ENCODE measurements at places on chromosomes 11 and 22.

- peak; percentile 27 for DNase-seq
These were observed 29.4 kb upstream of the SORL1 start for GRCh38 chr11:121422675-121423074.

- DNase-seq: no peak
These were observed 213.9 kb upstream of the UBASH3B start for GRCh38 chr11:122441666-122442035.

- peak; percentile 75 for DNase-seq
These were observed 11.8 kb downstream of the TUB start for GRCh38 chr11:8092587-8093424.

DNA sequence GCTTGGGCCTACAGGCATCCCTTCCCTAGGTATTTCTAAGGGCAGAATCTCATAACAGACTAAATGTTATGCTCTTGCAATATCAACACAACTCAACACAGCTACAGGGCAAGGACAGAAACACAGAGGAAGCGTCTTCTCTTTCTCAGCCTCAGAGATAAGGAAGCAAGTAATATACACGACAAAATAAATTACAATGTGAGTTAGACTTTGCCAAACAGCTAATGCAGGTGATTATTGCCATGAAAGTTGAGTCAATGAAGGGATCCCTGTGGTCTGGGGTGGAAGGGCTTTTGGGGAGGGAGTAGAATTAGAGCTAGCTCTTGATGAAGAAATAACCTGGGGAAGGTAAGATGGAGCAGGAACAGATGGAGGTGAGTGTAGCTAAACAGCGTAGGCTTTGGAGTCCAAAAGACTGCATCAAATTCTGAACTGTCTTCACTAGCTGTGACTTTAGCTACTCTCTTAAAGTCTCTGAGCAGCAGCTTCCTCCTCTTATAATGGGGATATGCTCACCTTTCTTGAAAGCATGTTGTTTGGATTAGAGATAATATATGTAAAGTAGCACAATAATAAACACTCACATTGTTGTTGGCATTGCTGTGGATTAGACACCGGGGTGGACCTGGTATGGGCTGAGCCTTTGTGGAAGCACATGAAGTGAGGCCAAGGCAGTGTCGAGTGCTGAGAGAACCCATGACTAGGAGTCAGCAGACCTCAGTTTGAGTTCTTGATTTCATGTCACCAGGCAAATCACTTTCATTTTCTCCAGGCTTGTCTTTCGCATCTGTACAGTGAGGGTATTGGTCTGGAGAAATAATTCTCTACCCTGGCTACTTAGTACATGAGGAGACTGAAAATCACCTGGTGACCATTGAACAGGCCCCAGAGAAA lies 41.0 kb upstream of the AQP11 start:
- DNase-seq: no peak

GRCh38 chr11:120808616-120809050 lies 215.3 kb upstream of the TBCEL start:
- no peak for DNase-seq

- no peak for DNase-seq
These were observed 52.2 kb downstream of the NUP98 start for GRCh38 chr11:3745161-3745560.

GRCh38 chr11:131498631-131499160 lies 128.3 kb downstream of the NTM start:
- DNase-seq: no peak

GRCh38 chr11:69360606-69361005 lies 66.7 kb downstream of the MYEOV start:
- DNase-seq: no peak

- peak; percentile 64 for DNase-seq
These were observed 8.2 kb upstream of the TBC1D22A start for GRCh38 chr22:46754110-46754799.

DNA sequence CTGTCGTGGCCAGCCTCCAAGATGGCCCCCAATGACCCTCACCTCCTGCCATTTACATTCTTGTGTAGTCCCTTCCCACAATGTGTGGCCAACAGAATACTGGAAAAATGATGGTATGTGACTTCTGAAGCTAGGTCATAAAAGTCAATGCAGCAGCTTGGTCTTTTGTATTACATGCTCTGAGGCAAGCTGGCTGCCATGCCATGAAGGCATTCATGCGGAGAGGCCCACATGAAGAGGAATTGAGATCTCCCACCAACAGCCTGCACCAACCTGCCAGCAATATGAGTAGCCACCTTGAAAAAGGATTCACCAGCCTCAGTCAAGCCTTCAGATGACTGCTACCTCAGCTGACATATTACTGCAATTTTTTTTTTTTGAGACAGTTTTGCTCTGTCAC lies 4.6 kb downstream of the MRTFA start:
- no peak for DNase-seq

DNA sequence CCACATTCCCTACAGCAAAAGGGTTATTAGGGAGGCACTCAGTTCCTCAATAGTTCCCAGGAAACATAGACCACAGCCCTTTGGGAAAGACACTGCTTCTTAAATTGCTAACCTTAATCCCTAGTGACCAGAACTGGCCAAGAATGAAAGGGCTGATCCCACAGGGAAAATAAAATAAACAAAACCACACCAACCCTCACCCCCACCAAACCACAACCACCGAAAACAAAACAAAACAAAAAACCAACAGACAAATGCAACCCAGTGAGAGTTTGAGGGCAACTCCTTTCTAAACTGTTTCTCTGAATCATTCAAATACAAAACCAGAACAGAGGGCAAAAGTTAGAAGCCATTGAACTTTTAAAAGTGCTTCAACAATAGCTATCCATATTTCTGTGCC lies 57.2 kb downstream of the NAV2 start:
- no peak for DNase-seq

DNA sequence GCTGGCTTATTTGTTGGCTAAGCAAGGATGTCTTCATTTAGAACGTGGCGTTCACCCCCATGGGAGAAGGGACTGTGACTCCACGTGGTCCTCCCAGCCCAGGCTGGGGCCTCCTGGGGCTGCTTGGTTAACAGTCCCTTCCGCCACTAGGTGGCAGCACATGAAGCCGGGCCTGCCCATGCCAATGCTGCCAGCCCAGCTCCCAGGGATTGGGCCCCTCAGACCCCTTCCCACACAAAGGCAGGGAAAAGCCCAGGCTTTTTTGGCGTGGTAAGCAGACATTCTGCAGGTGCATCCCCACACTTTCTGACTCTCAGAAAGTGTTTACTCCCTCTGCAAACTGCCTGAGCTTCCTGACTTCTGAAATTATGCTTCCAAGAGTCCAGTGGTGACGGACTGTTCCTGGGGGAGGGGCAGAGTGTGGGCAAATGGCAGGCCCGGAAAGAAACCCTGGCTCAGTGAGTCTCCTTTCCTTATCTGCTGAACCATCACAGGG lies 3.1 kb downstream of the CBX6 start:
- DNase-seq: peak; percentile 91

- peak; percentile 58 for DNase-seq
These were observed 35.6 kb downstream of the ETS1 start for GRCh38 chr11:128551611-128552335.

DNA sequence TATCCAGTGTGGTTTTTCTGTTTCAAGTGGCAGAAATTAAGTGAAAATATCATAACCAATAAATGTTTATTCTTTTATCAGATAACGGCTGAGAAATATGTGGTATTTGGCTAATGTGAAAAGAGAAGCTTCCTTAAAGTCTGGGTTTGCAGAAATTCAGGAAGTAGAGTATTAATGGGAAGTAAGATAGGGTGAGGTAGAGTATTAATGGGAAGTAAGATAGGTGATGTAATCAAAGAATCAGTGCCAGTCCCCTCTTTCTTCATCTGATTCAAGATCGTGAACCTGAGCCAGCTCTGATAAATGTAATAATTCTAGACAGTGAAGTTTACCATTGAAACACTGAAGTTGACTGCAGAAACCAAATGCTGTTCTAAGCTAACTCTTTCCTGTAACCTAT lies 30.9 kb downstream of the TRPC6 start:
- no peak for DNase-seq

DNA sequence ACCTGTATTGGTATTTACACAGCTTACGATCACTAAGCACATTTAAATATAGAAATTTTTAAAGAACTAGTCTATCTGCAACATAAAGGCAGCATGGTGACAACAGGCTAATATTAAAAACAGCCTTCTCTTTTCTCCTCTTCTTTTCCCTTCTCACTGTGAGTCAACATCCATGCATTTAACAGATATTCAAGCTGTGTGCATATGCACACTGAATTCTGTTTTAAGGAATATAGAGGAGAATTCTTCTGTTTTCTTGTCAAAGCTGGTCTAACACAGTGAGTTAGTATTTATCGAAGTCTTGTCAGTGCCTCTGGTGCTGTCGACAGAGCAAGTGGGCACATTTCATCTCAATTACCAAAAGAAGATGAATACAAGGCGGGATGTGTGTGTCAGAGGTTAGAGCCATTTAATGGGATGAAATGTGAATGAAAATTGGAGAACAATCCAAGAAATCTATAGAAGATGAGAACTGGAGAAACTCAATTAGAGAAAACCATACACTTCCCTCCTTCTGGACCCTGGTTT lies 282.3 kb downstream of the FAT3 start:
- DNase-seq: no peak

DNA sequence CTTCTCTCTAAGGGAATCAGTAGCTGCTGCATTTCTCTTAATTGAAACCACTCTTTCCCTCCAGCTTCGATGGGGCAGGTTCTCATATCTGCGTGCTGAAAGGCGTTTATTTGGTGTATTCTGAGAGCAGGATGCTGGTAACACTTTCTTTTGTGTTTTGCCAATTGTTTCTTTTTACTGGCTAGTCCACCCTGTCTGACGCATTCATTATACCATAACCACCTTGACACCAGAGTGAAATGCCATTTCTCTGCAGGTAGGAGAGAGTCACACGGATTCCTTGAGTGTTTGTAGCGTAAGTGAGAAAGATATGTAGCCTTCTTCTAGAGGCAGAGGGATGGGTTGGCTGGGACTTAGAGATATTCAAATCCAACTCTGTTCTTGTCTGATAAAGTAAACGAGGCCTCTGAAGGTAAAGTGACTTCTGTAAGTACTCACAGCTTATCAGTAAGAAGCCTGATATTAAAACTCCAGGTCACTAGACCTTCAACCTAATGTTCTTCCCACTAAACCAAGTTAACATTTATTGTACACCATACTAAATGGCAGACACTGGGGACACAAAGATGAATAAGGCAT lies 21.4 kb downstream of the CD44 start:
- no peak for DNase-seq

- DNase-seq: no peak
These were observed 232.2 kb downstream of the DDX10 start for GRCh38 chr11:108897071-108897481.

DNA sequence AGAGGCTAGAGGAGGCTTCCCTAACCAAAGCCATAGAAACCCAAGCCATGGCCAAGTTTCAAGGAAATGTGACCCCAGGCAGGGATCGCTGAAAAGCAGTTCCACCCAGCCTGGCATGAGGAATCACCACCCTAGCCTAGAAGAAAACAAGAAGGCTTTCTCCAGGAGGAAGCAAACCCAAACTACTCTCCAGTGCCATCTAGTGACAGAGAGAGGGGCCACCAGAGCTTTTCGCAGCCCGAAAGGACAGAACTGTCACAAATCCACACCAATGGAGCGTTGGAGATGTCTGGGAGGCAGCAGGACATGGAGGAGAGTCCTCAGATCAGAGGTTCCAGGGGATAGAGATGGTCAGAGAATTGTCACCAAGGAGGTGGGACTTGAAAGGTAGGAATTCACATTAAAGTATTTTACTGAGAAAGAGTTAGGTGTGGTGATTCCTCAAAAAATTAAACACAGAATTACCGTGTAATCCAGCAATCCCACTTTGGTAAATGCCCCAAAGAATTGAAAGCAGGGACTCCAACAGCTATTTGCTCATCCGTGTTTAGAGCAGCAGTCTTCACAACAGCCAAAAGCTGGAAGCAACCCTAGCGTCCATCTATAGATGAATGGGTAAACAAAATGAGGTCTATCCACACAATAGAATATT lies 67.3 kb upstream of the NUP50 start:
- peak; percentile 72 for DNase-seq

- no peak for DNase-seq
These were observed 854.3 kb downstream of the METTL15 start for GRCh38 chr11:28962502-28962901.

DNA sequence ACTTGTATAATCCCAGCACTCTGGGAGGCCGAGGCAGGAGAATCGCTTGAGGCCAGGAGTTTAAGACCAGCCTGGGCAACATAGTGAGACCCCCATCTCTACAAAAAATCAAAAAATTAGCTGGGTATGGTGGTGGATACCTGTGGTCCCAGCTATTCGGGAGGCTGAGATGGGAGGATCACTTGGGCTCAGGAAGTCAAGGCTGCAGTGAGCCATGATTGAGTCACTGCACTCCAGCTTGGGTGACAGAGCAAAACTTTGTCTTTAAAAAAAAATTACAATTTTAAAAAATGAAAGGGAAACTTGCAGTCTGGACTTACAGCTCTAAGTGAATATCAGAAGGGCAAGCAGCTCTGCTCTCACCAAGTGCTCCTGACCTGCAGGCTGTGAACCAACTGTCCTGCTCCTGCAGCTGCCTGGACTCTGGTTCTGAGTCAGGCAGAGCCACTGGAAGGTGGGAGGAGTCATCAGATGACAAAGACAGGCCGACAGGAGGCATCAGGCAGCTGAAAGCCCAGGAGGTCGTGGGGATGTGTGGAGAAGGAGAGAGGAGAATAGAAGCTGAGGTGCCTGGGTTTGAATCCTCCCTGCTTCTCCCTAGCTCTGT lies 9.6 kb downstream of the SMTNL1 start:
- peak; percentile 35 for DNase-seq

DNA sequence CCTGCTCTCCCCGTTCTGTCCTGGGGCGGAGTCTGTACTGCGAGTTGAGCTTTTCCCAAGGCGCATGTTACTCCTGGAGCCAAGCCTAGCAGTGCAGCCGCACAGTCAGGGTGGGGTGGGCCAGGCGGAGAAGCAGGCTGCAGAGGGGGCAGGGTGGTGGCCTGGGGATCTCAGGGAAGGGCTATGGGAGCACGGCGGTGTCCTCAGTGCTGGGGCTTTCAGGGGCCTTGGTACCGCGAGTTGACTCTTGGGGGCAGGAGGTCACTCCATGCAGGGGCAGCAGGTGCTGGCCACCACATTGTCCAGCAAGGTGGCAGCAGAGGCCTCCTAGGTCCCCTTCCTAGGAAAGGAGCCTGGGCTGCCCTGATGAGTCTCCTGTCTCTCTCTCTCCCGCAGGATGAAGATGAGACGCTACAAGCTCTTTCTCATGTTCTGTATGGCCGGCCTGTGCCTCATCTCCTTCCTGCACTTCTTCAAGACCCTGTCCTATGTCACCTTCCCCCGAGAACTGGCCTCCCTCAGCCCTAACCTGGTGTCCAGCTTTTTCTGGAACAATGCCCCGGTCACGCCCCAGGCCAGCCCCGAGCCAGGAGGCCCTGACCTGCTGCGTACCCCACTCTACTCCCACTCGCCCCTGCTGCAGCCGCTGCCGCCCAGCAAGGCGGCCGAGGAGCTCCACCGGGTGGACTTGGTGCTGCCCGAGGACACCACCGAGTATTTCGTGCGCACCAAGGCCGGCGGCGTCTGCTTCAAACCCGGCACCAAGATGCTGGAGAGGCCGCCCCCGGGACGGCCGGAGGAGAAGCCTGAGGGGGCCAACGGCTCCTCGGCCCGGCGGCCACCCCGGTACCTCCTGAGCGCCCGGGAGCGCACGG lies 14.9 kb upstream of the MIEF1 start:
- DNase-seq: no peak
